Bronchial epithelial cell (primary cell): ENCODE measurements at places on chromosomes 4 and X.

- DNase-seq = no peak
Observed at GRCh38 chr4:8266508-8266907, 3.0 kb upstream of the HTRA3 start.

- peak; percentile 69 for DNase-seq
Observed at GRCh38 chr4:167956676-167957075, 135.7 kb upstream of the ANXA10 start.

DNA sequence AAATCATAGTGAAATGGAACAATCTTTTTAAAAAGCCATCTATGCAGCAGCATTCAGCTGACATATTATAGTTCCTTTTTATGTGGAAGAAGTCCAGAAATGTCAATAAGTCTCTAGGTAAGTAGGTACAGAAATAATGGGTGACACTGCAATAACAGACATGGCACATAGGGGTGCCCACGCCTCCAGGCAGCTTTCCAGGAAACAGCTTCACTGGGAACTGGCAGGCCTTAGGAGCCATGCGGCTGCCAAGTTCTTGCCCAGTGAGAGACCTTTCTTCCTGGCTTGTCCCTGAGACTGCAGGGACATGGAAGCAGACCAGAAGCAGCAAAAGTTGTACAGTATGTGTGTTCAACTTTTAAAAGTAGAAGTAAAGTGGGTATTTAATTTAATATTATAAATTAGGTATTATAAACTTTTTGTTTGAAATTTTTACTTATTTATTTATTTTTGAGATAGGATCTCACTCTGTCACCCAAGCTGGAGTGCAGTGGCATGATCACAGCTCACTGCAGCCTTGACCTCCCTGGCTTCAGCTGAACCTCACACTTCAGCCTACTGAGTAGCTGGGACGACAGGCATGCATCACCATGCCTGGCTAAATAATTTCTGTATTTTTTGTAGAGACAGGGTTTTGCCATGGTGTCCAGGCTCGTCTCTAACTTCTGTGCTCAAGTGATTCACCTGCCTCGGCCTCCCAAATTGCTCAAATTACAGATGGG lies 12.1 kb upstream of the ETNPPL start:
- no peak for DNase-seq

- DNase-seq = no peak
Observed at GRCh38 chrX:29872831-29873230, 342.5 kb upstream of the MAGEB2 start.

DNA sequence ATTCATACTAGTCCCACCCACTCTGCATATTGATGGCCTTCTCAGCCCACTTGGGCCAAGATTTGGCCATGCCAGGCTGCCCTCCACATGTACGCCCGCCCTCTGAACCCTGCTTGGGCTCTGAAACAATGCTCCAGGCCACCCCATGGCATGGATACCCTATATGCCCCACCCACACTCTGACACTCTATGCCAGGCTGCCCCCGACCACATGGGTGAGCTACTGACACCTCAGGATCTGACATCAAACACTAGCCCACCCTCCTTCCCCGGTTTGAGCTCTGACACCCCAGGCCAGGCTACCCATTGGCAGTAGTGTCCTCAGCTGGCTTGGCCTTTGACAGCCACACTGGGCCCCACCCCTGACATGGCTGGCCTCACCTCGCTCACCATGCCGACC lies 69.5 kb downstream of the HPRT1 start:
- DNase-seq = no peak

- DNase-seq = peak; percentile 92
Observed at GRCh38 chrX:45621376-45622041, 420.8 kb upstream of the DIPK2B start.

GRCh38 chrX:40240844-40241243 lies 143.1 kb upstream of the BCOR start:
- no peak for DNase-seq
